ENCODE measurements at places on chromosomes 5 and 9.

- DNase-seq = no peak
These were observed 35.7 kb upstream of the SLC25A51 start for GRCh38 chr9:37939575-37940095.

DNA sequence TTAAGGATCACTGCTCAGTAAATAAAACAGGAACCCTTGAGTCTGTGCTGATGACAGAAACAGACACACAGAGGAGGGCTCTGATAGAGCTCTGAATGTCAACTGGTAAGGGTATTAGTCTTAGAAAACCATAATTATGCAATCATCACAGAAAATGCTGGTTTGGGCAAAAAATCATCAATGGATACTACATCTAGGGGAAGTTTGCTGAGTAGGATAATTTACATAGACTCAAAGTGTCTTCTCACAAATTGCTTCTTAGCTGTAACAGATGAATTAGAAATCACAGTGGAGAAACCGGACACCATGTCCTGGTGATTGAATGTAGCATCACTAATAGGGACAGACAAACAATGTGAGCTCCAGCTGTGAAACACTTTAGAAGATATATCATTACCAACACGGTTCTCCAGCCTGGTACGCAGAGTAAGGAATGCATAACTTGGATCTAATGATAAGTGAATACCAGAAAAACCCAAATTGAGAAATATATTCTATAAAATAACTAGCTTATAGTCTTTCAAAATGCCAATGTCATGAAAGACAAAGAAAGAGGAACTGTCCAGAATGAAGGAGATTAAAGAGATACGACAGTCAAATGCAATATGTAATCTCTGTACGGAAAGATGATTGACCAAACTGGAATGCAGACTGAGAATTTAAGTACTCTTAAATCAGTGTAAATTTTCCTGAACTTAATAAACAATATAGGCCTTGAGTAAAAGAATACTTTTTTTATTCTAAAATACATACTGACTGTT lies 17.3 kb downstream of the CHD1 start:
- DNase-seq = no peak

- DNase-seq = no peak
These were observed 94.3 kb downstream of the INSYN2B start for GRCh38 chr5:169886033-169886432.

- DNase-seq = no peak
These were observed 27.0 kb downstream of the MAT2B start for GRCh38 chr5:163532171-163533084.

DNA sequence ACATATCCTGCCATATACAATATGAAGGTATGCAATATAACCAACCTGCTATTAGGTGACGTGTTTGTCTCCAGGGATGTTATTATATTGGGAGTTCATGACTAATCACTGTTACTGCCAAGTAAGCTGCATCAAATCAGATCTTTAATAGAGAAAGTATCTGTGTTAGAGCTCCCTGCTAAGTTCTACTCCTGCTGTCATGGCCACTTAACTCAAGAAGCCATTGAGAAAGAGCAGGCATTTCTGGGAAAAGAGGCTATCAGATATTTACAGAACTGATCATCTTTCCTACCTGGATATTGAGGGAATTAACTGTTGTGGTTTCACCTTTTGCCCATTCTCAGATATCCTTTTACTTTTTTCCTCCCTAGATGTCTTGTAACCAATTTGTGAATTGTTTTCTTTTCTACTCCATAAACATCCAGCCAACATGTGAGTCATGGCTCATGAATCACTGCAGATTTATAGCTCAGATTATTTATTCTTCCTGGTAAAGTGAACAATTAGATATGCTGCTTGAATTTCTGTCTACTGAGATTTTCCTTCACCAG lies 634.8 kb upstream of the FAM174A start:
- no peak for DNase-seq

All from globus pallidus (tissue), 1 donor.